ENCODE measurements at places on chromosomes 11 and 22.

GRCh38 chr11:62644220-62644619 lies 2.2 kb downstream of the GANAB start:
- DNase-seq = no peak

DNA sequence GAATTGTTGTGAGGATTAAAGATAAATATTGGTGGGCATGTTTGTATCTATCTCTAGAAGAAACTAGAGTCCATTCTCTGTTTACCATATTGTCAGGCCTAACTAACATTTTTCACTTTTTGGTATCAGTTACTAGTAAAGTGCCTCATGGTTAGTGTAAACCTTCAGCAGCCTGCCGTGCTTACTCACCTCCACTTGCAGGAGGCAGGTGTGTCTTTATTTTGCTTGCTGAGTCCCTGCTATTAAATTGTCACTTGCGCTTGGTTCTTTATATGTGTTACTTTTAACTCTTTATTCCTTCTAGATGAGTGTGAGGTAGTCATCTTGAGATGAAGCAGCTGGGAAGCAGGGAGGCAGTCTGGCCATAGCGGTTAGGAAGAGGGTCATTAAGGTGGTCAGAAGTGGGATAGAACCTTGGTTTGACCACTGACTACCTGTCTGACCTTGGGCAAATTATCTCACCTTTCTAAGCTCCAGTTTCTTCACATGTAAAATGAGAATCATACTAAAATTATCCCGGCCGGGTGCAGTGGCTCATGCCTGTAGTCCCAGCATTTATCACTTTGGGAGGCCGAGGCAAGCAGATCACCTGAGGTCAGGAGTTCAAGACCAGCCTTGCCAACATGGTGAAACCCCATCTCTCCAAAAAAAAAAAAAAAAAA lies 21.2 kb downstream of the PPP6R3 start:
- no peak for DNase-seq

GRCh38 chr11:120067438-120068113 lies 70.3 kb downstream of the TRIM29 start:
- no peak for DNase-seq

DNA sequence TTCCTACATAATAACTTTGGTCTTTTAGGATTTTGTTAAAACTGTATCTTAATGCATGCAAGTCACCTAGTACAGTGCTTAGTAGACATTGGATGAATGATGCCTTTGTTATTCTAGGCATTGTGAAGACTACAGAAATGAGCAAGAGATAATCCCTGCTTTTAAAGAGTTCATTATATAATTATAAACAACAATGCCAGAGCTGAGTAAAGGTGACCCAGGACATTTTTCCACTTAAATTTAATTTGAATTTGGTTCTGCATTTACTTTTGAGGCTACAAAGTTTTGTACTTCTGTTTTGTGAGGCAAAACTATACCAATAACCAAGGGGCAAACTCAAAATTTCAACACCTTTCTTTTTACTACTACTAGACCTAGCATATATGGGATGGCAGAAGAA lies 182.0 kb upstream of the SESN3 start:
- DNase-seq = no peak

- no peak for DNase-seq
These were observed 534.3 kb downstream of the ETS1 start for GRCh38 chr11:128052912-128053641.

GRCh38 chr11:14565845-14566244 lies 45.7 kb upstream of the PSMA1 start:
- no peak for DNase-seq

- DNase-seq = no peak
These were observed 4.1 kb upstream of the TSSC4 start for GRCh38 chr11:2396471-2396870.

- DNase-seq = peak; percentile 34
These were observed 61.9 kb upstream of the SORL1-AS1 start for GRCh38 chr11:121514432-121515334.

- no peak for DNase-seq
These were observed 32.9 kb downstream of the PPIL2 start for GRCh38 chr22:21698430-21699329.

DNA sequence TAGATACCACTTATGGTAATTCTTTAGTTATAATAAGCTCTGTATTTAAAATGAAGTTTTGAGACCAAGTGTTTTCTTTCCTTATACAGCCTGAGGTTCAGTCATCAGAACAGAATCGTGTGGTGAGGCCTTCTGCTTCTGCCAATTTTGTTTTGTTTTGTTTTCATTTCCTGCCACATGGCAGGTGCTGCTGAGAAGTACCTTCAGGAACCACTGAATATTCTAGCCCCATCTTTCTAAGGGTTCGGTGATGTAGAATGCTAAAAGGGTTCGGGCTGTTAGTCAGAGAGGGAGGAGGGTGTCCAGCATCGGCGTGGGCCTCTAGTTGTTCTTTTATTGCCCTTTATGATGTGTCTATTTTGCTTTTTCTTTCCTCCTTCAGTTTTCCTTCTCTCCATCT lies 25.8 kb downstream of the TNRC6B start:
- no peak for DNase-seq

GRCh38 chr11:34916843-34917770 lies 689 bp downstream of the PDHX start:
- no peak for DNase-seq

- DNase-seq = no peak
These were observed 1.1 kb upstream of the MRGPRX4 start for GRCh38 chr11:18171377-18172000.

DNA sequence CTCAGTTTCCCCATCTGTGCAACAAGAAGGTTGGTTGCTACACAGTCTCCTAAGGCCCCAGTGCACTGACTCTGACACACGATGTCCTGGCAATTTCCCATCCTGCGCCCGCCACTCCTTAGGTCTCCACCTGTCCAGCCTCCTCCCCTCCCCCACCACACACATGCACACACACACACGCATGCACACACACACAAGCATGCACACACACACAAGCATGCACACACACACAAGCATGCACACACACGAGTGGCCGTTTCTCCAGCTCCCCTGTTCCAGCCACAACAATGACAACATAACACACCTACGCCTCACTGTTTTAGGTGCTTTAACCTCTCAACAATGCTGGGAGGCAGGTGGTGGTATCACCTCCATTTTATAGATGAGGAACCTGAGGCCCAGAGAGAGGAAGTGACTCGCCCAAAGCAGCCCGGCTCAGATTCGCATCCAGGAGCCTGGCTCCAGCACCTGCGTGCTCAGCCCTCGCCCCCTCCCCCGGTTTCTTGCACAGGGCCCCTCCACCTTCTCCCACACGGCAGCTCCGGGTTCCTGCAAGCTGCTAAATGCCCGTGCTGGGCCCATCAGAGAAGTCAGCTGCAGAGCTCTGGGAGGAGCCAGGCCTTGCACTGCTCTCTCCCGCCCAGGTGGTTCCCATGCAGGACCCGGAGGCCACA lies 13.0 kb downstream of the CYTH4 start:
- no peak for DNase-seq

- no peak for DNase-seq
These were observed 5.1 kb downstream of the APBB1 start for GRCh38 chr11:6413791-6414201.

GRCh38 chr11:122163053-122163819 lies 47.2 kb upstream of the BLID start:
- no peak for DNase-seq

- DNase-seq = no peak
These were observed 64.7 kb downstream of the MTNR1B start for GRCh38 chr11:93034031-93034722.

DNA sequence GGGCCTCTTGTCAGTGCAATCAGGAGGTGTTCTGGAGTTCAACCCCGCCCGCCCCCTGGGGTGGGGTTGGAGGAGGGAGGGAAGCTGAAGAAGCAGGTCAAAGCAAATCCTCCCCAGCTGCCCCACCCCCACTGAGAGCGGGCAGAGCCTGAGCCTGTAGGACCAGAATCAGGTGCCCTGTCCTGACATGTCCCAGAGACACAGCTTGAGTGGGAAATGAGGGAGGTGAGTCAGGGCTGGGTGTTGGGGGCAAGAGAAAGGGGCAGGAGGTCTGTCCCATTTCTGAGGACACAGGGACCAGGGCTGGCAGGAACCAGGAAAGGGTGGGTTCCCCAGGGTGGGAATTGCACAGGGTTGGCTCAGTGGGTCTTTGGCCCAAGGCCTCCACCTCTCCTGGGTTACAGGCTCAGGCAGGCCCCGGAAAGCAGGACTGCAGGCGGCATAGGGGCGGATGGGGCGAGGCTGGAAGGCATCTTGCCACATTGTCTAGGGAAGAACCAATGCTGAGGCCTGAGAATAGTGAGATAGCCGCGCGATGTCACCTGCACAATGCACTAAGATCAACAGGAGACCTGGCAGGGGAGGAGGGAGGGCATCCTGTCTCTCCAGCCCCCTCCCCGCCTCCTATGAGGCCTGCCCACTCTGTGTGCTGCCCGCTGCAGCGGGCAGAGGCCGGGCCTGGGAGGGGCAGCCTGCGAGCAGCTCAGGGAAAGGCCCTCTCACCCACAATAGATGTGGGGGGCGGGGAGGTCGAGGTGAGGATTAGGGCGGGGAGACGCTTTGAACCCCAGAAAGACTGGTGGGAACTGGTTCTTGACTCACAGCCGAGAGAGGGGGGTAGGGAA lies 32.4 kb downstream of the NECTIN1 start:
- no peak for DNase-seq

DNA sequence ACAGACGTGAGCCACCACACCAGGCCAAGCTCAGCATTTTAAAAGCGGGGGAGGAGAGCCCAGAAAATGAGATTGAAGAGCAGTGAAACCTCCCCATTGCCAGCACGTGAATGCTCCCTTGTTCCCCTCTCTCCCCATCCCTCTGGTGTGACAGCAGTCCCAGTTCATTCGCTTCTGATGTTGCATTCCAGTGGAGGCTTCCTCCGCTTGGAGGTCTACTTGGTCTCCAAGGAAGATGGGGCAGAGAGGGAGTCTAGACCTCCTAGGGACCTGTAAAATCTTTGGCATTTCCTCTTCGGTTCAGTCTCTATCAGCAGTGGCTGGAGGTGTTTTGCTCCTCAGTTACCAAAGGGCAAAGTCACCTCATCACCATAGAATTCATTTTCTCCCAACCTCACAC lies 30.2 kb upstream of the EP300 start:
- DNase-seq = no peak

- DNase-seq = no peak
These were observed 13.7 kb upstream of the UCP3 start for GRCh38 chr11:74022546-74022945.

DNA sequence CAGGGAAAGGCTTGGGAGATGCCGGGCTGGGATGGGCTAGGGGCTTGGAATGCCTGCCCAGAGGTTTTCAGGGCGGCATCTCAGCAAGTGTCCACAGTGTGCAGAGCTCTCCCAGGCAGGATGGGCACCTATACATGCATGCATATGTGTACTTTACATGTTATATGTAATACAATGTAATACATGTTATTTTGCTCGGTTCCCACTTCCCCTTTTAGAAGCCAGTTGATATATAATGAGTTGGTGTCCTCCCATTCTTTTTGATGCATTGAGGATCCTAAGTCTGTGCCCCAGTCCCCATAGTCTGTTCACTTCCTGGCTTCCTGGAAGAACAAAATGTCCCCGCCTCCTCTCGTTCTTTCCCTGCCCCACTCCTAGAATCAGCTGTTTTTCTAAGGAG lies 20.1 kb upstream of the EIF3D start:
- no peak for DNase-seq

DNA sequence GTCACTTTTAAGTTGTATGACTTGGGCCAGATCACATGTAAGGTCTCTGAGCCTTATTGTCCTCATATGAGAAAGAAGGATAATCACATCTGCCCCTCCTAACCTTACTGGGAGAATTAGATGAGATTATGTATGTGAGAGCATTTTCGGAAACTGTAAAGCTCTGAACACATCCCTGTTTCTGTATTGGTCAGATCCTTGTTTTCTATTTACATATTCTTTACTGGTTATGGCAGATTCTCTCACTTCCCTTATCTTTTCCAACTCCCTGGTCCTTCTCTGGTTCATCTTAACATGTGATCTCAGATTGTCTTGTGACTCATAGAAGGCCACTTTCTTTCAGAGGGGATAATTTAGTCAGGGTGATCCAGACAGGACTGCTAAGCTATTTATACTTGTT lies 41.8 kb downstream of the CCDC81 start:
- no peak for DNase-seq

- DNase-seq = no peak
These were observed 37.2 kb downstream of the PARVA start for GRCh38 chr11:12414611-12415010.

Data from vagina (tissue), 2 donors.